ENCODE measurements at places on chromosomes 3 and 15.

- no peak for DNase-seq
Observed at GRCh38 chr15:56893364-56893678, 25.1 kb upstream of the TCF12 start.

DNA sequence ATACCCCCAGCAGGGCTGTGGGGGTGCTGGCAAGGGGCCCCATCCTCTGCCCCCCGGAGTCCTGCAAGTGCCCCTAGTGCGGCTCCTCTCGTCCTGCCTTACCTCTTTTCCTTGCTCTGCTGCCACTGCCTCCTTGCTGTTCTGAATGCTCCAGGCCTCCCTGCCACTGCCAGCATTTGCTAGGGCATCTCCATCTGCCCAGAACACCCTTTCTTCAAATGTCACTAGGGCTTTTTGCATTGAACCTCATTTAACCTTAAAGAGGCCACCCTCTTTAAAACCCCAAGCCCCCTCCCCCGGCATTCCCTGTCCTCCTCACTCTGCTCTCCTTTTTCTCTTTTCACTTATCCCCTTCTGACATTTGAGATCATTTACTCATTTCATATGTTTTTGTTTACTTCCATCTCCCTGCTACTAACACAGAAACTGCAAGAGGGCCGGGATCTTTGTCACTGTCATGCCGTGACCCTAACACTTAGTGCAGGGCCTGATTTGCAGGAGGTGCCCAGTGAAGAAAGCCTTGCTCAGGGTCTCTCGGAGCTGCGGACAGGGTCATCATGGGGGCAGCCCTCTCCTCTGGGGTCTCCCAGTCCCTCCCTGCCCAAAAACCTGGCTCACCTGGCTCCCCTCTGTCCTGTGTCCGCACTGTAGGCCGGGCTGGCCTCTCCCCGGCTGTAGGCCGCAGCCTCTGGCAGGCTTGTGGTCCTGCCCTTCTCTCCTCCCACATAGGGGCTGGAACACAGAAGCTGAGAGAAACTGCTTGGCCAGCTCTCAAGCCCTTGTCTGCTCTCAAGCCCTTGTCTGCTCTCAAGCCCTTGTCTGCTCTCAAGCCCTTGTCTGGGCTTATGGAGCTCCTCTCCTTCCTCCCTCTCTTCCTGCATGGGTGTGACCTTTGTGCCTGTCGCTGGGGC lies at the start of gene ACOX2:
TSS of gene ACOX2 (minus strand) at position 690 of the 911 bp plus-strand sequence. CDS start 2,084 bp downstream, outside the sequence.
- no peak for DNase-seq

DNA sequence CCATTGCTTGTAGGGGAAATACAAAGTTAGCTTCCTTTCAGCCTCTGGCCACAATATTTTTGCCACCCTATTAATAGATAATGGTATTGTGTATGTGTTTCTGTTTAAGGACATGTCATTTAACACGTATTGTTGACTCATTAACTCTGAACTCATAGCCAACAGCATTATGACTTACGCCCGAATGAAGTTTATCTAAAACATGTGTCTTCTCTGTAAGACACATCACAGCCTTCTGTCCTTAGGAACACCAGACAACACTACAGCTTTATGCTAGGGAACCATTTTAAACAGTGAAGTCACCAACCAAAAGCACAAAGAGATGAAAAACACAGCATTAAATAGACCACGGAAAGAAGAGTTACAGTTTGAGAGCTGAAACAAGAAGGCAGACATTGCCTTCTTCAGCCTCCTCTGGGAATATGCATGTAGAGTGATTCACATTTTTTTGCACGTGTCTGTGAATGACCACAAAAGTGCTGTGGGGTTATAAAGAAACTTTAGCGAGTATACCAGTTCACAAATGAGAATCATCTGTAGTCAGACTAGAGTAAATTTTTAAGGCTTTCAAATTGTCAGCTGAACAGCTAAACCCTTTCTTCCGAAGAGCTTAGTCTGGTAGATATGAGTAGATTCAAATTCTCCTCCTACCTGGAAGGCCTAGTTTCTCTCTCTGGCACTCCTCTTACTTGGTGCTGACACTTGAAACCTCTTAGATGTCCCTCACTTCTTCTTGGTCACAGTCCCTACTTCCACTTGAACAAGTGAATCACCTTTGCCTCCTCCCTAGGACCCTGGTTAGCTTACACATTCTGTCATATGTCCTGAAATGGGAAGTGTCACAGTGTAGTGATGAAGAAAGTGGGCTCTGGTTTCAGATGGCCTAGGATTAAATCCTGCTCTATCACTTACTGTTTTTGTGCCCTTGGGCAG lies 32.2 kb downstream of the MCTP2 start:
- DNase-seq: peak; percentile 6

DNA sequence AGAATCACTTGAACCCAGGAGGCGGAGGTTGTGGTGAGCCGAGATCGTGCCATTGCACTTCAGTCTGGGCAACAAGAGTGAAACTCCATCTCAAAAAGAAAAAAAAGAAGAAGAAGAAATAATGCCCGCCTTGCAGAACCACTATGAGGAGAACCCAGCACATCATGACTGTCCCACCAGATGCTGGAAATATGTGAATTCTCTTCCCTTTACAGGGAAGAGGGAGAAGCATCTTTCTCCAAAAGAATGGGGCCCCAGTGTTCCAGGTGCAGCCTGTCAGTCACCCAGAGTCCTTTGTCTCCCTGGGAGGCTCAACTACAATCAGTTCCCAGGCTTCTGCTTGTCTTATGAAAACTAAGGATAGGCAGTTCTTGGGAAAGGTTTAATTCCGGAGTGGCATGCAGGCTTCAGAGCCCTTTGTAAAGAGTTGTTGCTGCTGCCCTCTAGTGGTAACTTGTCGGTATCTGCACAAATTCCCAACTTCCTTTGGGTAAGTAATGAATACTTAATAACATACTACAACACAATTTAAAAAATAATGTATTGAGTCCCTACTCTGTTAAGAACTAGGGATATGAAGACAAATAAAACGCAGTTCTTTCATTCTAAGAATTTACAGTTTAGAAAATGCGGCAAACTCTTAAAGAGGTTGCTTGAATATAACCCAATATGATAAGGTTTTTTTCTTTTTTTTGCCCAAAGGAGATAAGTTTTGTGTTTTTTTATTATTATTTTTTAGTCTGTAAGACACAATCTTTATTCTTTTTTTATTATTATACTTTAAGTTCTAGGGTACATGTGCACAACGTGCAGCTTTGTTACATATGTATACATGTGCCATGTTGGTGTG lies 18.6 kb upstream of the TICRR start:
- no peak for DNase-seq

DNA sequence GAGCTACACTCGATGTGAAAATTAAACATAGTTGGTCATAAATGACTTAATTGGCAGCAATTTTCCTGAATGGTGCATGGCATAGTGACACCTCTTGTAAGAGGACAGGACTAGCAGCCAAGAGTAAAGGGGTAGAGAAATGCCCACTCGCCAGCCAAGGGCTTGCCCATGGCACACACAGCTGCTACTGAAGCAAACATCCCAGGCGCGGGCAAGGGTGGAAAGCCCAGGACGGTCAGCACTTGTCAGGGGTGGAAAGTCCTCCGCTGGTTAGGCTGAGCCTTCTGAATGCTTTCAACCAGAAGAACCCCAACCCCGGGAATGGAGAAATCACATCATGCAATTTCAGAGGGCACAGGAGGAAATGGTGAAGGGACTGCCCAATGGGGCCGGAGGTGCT lies 31.6 kb downstream of the BDH1 start:
- DNase-seq: no peak

GRCh38 chr15:62706317-62706716 lies 336.2 kb upstream of the TPM1 start:
- DNase-seq: no peak

DNA sequence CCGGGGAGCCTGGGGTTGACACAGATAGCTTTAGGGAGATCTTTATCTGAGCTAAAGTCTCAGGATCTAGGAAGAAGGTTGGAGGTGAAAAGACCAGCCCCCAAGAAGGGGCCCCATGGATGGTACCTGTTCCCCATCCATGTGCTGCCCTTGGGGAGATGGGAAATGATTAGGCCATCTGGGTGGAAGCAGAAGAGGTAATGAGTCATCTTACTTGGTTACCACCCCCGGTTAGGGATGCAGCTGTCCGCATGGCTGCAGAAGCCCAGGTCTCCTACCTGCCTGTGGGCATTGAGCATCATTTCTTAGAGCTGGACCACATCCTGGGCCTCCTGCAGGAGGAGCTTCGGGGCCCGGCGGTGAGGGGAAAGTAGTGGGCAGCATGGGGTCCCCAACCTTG lies 3.1 kb upstream of the CPLX3 start:
- no peak for DNase-seq

DNA sequence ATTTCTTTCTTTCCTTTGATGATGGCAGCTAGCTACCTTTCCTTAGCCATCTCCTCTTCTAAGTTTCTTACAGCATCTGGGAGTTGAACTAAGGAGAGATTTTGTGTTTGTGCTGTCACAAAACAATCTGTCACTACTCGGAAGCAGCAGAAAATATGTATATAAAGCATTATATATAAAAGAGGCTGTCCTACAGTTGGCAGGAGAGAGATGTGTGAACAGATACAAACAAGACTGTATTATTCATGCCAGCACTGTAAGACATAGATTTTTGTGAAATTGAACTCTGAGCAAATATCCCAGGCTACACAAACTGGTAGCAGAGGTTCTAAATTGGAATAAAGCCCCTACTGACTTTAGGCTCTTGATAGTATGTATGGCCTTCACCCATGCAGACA lies 577.5 kb upstream of the NECTIN3 start:
- no peak for DNase-seq

DNA sequence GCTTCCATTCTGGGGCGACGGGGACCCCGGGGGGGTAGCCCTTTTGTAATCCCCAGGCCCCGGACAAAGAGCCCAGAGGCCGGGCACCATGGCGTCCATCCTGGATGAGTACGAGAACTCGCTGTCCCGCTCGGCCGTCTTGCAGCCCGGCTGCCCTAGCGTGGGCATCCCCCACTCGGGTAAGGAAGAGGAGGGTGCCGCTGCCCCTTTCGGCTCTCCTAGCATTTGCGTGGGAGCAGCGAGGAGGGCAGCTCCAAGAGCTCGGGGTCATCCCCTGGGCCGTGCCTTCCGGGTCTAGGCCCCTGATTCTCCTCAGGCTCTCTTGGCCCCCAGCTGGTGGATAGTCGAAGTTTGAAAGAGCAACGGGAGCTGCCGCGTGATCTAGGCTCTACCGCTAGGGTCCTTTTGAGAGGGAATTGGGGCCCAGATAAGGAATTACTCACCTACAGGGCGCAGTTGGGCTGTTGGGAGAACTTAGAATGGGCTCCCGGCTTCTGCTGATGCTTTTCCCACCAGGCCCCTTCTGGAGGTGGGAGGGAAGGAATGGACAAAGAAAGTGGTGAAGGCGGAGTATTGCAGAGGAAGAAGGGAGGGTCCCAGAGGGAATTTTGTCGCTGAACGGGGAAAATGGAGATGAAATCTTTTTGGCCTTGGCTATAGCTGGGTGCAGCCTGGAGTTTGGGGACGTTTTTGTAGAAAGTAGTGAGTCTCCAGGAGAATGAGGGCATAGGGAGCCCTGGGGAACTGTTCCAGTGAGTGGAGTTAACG lies 615 bp downstream of the VPS18 start:
- DNase-seq: peak; percentile 48

- DNase-seq: no peak
Observed at GRCh38 chr15:86016750-86017149, 62.9 kb upstream of the AGBL1 start.

GRCh38 chr3:126356373-126357264 lies 589 bp downstream of the KLF15 start:
- DNase-seq: no peak

GRCh38 chr15:79812541-79812940 lies 84.3 kb downstream of the MTHFS start:
- DNase-seq: no peak
